Thoracic aorta (tissue), 2 donors: ENCODE measurements at places on chromosomes 12 and 14.

GRCh38 chr12:19450362-19450761, 11.1 kb downstream of the AEBP2 start:
- H3K4me1 ChIP-seq: peaks cover 66% of the 10 kb centered on the region
- no peaks in the 10 kb centered on the region for H3K27me3 ChIP-seq
- H3K4me3 ChIP-seq: no peak overlapping the region
- no peaks in the 10 kb centered on the region for H3K36me3 ChIP-seq

DNA sequence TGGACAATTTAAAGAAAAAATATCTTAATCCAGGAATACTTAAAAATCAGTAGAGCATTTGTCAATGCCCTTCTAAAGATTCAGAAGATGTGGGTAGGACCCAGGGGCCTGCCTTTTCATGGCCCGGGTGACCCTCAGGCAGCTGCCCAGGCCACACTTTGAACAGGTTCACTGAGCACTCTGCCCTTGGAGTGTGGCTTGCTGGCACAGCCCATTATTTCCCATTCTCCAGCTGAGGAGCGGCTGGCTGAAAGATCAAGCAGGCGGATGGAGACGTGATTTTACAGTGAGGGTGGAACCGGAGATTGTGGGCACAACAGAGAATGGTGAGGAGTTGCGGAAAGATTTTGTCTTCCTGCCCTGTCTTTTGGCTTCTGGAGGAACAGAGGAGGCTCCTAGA, 7.1 kb upstream of the PRPH start:
- H3K27ac ChIP-seq: no peak overlapping the region
- H3K27me3 ChIP-seq: no peaks in the 10 kb centered on the region
- no peak for DNase-seq
- no peak overlapping the region for H3K4me3 ChIP-seq

DNA sequence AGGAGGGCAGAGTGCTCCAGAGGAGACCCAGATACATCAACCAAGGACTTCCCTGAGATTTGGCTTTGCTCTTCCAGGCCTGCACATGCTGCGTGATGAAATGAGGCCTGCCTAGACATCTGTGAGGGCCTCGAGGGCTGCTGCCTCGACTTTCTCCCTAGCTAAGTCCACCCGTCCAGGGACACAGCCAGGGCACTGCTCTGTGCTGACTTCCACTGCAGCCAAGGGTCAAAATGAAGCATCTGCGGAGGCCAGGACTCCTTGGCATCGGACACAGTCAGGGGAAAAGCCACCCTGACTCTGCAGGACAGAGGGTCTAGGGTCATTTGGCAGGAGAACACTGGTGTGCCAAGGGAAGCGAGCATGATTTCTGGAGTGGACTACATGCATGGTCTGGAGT, 10.7 kb downstream of the SLC25A47 start:
- H3K4me3 ChIP-seq: no peak overlapping the region
- H3K27me3 ChIP-seq: no peaks in the 10 kb centered on the region
- no peaks in the 10 kb centered on the region for H3K4me1 ChIP-seq
- no peak for DNase-seq
- peaks cover 29% of the 10 kb centered on the region for H3K36me3 ChIP-seq

DNA sequence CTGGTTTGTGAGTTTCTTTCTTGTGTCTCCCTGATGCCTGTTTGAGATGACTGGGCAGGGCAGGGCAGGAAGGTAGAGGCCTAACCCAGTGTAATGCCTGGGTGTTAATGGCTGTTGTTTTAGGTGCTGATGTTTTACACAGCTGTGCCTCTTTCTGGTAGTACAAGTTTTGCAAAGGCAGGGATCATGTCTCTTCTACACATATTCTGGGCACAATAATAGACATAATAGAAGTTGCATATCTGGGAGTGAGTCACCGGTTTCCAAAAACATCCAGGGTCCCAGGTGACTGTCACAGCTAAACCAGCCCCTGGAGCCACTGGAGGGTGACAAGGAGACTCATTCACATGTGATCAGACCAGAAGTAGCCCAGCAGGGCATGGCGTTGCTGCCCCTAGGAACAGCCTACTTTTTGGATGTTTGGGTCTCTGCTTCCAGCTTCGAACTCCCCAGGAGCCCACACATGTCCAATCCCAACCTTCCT, 18.1 kb downstream of the TPCN1 start:
- H3K4me1 ChIP-seq: peaks cover 96% of the 10 kb centered on the region
- no peak for DNase-seq
- peak overlapping the region; percentile 21 for H3K4me3 ChIP-seq
- H3K27ac ChIP-seq: peak overlapping the region; percentile 83

GRCh38 chr14:90607141-90607540, 209.1 kb downstream of the TTC7B start:
- DNase-seq: no peak
- no peaks in the 10 kb centered on the region for H3K36me3 ChIP-seq
- no peaks in the 10 kb centered on the region for H3K27me3 ChIP-seq
- no peak overlapping the region for H3K27ac ChIP-seq
- H3K4me1 ChIP-seq: peaks cover 7% of the 10 kb centered on the region

DNA sequence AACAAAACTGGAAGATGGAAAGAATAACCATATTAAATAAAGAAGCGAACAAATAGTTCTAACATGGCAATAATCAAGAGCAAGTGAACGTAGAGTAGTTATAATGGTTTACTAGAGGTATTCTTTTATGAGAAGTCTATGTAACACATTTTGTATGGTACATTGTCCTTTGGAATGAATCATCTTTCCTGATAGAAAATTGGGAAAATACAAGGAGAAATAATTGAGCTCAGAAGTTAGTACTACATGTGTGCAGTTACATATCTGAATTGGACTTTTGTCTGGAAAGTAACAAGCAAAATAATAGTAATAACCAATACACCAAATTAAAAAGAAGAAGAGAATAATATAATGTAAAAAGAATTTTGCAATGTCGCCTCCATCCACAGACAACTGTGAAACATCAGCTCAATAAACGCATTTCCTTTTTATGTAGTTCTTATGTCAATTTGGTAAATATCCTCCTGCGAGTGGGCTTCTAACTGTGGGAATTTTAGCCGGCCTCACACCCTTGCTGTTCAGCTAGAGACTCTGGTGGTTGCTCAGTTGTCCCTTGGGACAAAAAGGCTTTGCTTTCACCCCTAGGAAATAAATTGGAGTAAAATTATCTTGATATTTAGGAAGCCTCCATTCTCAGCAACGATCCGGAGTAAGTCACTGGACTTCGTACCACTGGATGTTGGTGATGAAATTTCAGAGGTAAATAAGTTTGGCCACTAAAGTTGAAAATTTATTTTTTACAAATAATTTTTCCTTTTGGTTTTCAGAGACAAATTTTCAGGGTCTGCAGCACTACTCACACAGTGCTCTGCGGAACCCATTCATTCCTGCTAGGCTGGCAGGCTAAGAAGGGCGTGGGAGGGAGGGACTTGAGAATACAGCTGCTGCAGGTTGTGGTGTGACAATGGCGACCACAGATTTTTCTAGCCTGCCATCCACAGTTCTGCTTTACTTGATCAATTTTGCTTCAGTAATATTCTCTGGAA, 1.1 kb upstream of the TUBA1A start:
- H3K4me1 ChIP-seq: peaks cover 20% of the 10 kb centered on the region
- DNase-seq: no peak
- peak overlapping the region; percentile 87 for H3K4me3 ChIP-seq

GRCh38 chr12:92765871-92766270, 63.1 kb downstream of the PLEKHG7 start:
- H3K27me3 ChIP-seq: no peaks in the 10 kb centered on the region
- no peak overlapping the region for H3K27ac ChIP-seq
- DNase-seq: no peak
- H3K36me3 ChIP-seq: no peaks in the 10 kb centered on the region
- no peak overlapping the region for H3K4me3 ChIP-seq

DNA sequence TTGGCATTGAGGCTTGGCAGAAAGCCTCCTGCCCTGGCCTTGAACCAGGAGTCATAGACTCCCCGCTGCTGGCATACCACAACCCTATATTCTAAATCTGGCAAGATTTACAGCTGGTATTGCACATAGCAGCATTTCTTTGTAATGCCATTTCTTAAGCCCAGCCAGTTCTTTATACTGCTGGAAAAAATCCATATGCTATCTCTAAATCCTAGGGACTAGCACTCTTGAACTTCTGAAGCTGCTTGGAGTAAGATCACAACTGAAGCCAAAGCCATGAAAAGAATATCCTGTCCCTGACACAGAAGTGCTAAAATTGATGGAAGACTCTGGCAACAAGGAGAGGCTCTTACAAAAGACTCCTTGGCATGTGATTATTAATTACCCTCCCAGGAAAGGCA, 89.3 kb downstream of the KCNC2 start:
- DNase-seq: no peak
- no peaks in the 10 kb centered on the region for H3K4me1 ChIP-seq
- no peak overlapping the region for H3K4me3 ChIP-seq
- no peaks in the 10 kb centered on the region for H3K36me3 ChIP-seq

DNA sequence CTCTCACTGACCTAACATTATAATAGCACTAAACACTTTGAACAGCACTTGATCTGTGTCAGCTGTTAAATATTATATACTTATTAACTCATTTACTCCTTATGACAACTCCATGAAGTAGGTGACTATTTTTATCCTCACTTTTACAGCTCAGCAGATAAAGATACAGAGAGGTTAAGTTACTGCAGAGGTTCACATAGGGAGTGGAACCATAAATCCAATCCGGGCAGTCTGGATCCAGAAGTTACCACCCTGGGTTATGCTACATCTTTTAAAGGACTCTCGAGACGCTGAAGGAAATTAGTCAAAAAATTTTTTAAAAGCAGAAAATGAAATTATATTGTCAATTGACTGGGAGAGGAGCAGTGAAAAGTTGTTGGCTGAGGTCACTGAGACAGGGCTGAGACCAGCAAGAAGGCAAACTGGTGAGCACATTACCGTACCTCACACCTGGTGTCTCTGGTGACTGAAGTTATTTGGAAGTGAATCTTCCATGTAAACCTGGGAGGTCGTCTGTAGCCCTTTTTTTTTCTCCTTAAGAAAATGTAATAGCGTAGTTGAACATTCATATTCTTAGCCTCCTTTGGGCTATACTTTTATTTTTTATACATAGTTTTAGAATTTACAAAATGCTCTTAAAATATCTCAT, 1.2 kb upstream of the RIMKLB start:
- no peaks in the 10 kb centered on the region for H3K36me3 ChIP-seq
- peak overlapping the region; percentile 99 for H3K27ac ChIP-seq
- H3K4me3 ChIP-seq: peak overlapping the region; percentile 99
- no peaks in the 10 kb centered on the region for H3K27me3 ChIP-seq

DNA sequence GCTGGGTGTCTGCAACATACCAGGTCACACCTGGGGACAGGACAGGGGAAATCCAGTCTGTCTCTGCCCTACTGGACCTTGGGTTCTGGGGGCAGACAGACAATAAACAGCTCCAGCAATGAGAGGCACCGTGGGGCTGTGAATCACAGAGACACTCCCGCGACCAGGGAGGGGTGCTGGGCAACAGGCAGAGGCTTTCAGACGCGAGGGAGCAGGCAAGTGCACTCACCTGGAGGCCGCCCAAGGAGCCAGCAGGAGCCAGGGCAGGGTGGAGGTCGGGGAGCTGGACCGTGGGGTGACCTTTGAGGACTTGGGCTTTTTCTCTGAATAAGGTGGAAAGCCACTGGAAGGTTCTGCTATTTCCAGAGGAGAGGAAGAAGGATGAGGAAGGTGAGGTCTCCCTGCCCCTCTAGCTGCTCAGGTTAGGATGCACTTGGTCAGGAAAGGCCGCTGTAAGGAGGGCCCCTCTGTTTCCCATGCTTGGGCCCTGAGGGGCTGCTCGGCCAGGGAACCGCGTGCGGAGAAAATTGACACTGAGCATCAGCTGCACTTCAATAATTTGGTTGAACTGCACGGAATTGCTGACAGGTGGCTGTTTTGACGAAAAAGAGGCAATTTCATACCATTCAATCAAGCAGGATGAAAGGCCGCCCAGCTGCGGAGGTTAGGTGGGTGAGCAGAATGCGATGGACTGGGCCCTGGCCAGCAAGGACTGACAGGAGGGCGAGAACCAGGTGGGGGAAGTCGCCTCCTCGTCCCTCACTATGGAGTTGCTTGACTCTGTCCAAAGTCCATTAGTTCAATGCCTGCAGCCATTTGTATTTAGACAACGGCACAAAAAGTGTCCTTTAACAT, 42.2 kb downstream of the JAG2 start:
- no peaks in the 10 kb centered on the region for H3K4me1 ChIP-seq
- H3K27ac ChIP-seq: no peak overlapping the region
- no peak overlapping the region for H3K4me3 ChIP-seq
- DNase-seq: no peak
- H3K27me3 ChIP-seq: no peaks in the 10 kb centered on the region
- H3K36me3 ChIP-seq: no peaks in the 10 kb centered on the region

GRCh38 chr12:90922145-90922627, 32.8 kb downstream of the CCER1 start:
- H3K27me3 ChIP-seq: no peaks in the 10 kb centered on the region
- no peaks in the 10 kb centered on the region for H3K36me3 ChIP-seq
- peak overlapping the region; percentile 26 for H3K27ac ChIP-seq

DNA sequence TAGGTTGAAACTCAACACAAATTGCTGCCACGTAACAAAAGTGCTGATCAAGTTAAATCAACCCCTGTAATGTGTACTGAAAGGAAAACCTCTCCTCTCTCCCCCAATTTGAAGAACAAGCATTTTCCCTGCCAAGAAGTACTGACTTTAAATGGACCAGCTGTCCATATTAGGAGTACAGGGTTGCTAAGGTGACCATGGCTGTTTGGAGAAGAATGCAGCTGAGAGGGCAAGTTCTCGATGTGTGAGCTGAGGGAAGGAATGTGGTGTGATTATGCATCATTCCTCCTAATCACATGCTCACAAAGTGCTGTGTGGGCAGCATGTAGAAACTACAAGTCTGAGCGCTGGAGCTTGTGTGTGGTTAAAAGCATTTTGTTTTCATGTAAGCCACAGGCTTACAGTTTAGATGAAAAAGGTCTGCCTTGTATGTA, 50.9 kb upstream of the CCT2 start:
- peak overlapping the region; percentile 40 for H3K4me3 ChIP-seq
- H3K4me1 ChIP-seq: peaks cover 9% of the 10 kb centered on the region
- no peaks in the 10 kb centered on the region for H3K36me3 ChIP-seq
- peak overlapping the region; percentile 56 for H3K27ac ChIP-seq
- no peaks in the 10 kb centered on the region for H3K27me3 ChIP-seq

GRCh38 chr12:80234667-80235066, 135.3 kb downstream of the OTOGL start:
- DNase-seq: no peak
- H3K36me3 ChIP-seq: no peaks in the 10 kb centered on the region
- H3K4me1 ChIP-seq: no peaks in the 10 kb centered on the region
- H3K27me3 ChIP-seq: no peaks in the 10 kb centered on the region
- no peak overlapping the region for H3K27ac ChIP-seq
- H3K4me3 ChIP-seq: no peak overlapping the region

DNA sequence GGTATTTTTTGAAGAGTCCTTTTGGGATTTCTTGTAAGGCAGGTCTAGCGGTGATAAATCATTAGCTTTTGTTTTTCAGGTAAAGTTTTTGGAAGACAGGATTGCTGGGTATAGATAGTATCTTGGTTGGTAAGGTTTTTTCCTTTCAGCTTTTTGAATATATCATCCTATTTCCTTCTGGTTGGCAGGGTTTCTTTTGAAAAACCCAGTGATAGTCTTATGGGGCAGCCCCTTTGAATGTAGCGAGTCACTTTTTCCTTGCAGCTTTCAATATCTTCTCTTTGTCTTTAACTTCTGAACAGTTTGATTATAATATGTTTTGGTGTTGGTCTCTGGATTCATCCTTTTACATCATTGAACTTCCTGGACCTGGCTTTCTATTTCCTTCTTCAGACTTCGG, 20.2 kb downstream of the TMX1 start:
- H3K36me3 ChIP-seq: peaks cover 9% of the 10 kb centered on the region
- H3K27me3 ChIP-seq: no peaks in the 10 kb centered on the region
- H3K27ac ChIP-seq: no peak overlapping the region
- DNase-seq: no peak
- no peak overlapping the region for H3K4me3 ChIP-seq
